ENCODE measurements at places on chromosomes 5 and 9.

DNA sequence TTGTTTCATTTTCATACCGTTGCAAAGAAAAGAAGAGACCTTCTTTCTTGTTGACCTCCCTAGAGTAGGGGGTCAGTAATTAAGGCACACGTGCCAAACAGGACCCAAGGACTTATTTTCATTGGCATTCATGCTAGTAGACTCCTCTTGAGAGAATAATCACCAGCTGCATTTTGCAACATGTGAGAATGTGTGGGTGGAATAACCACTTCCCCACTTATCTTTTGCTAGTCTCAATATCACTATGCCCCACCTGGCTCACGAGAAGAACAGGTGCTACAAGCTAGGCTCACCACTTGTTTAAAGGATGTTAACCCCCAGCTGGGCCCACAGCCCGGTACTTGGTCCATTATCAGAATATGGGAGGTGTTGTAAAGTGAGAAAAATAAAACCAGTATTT lies 460.7 kb upstream of the MEF2C start:
- DNase-seq = peak; percentile 35

GRCh38 chr5:139636975-139637408 lies 11.2 kb upstream of the CXXC5 start:
- DNase-seq = peak; percentile 14

DNA sequence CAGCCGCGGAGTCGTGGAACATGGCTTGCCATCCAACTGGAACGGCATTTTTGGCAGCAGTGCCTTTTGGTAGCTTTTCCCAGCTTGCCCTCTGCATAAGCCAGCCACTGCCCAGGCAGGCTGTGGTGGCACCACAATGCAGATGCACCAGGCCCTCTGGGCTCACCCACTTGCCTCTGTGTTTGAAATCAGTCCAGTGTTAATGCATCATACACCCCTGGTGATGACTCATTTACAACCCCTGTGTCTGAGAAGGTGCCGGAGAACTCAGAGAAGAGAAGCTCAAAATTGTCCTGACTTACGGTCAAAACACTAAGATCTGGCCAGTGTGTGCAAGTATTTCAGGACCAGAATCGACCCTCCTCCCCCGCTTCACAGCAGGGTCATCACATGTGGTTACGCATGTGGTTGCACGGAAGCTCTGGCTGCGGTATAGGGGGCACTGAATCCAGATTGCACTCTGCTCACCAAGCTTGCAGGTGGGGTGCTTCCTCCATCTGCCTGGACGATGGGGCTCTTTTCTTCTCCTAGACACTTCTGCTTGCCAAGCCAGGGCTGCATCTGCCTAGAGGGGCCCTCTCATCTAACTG lies 66.5 kb upstream of the SMIM15 start:
- DNase-seq = no peak

DNA sequence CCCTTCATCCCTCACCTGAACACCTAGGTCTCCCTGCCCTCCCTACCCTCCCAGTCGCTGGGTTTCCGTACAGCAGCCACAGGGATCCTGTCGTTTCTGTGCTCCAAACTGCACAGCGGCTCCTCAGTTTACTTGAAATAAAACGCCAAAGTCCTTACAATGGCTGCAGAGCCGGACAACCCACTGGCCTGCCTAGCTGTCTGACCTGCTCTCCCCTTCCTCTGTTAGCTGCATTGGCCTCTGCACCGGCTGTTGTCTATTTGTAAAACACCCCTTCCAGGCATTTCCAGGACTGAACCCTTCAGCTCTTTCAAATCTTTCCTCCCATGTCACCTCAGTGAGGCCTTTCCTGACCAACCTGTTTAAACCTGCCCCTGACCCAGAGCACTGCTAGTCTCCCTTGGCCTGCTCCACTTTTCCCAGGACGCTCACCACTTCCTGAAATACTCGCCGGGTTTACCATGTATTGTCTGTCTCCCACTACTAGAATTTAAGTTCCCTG lies 9.1 kb upstream of the MGAT1 start:
- no peak for DNase-seq

GRCh38 chr5:74161170-74161569 lies 479.4 kb downstream of the ENC1 start:
- DNase-seq = no peak

- no peak for DNase-seq
These were observed 132.7 kb downstream of the COL23A1 start for GRCh38 chr5:178457471-178457870.

- DNase-seq = no peak
These were observed 82.0 kb downstream of the SYK start for GRCh38 chr9:90883661-90884060.

Data from inflammatory macrophage treated with lipopolysaccharide for 1 hour (primary cell).